ENCODE measurements at places on chromosomes 5 and 9.

- DNase-seq, result no peak
These were observed 36.5 kb downstream of the SYK start for GRCh38 chr9:90838098-90838497.

DNA sequence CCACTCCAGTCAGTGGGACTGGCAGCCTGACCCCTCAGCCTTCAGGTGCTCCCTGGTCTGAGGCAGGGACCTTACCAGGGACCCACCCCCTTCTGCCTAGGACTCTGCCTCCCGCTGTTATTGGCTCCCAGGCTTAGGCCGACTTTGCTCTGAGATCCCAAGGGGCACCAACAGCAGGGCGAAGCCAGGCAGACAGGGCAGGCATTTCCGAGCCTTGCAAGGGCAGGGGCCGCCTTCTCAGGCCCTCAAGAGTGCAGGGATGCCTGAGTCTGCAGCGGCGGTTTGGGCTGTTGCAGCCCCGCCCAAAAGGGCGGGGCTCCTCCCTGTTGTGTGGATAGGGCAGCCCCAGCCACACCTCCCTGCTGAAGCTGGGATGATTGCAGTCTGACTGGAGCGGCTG, 644.6 kb downstream of the PRR16 start:
- no peak for DNase-seq

GRCh38 chr5:176948458-176948857, 49.3 kb upstream of the HK3 start:
- DNase-seq, result no peak

- DNase-seq, result no peak
These were observed 20.8 kb upstream of the MELK start for GRCh38 chr9:36551910-36552309.

- DNase-seq, result no peak
These were observed 36.6 kb downstream of the SEMA4D start for GRCh38 chr9:89461265-89461664.

GRCh38 chr9:24096756-24097155, 270.7 kb upstream of the ELAVL2 start:
- no peak for DNase-seq

- no peak for DNase-seq
These were observed 60.0 kb upstream of the TUT7 start for GRCh38 chr9:86413971-86414880.

DNA sequence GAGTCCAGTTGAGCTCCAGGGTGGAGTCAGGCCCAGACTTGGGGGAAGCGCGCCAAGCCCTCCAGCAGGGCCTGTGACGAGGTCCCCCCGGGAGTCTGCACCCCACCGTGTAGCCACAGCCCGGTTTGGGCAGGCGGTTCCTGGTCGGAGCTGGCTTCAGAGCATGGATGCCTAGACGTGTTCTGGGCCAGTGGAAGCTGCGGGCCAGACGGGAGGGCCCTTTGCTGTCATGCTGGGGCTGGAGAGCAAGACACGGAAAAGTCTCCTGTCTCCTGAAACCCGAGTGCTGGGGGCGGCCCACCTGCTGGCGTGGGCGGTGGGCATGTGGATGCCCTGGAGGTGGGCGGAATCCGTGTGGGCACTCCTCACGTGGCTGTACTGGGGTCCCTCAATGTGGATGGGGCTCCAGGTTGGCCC, 1.9 kb downstream of the GPSM1 start:
- no peak for DNase-seq

Measured in activated CD8-positive, alpha-beta memory T cell treated with anti-CD3 and anti-CD28 coated beads for 48 hours (primary cell).